ENCODE measurements at places on chromosomes 6 and 20.
A peak's percentile ranks its signal among the peaks of the same experiment; 100 is the strongest.

- DNase-seq = no peak
These were observed 4.0 kb downstream of the VARS1 start for GRCh38 chr6:31791324-31792089.

DNA sequence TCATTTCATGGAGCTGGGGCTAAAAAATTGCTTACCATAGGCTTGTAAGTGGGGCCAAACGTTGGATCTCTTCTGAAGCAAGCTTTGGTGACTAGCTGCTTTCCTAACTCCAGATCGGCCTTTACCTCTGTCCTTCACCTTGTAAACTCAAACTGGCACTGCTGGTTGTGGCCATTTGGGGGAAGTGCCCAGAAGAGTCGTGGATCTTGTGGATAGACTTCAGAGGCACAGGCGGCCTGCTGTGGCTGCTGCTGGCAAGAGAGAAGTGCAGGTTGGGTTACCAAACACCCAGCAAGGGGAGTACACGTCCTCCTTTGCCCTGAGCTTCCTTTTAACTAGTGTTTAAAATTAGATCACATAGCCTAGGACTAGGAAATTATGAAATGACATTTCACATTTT, 36.8 kb upstream of the KLHL31 start:
- no peak for DNase-seq

- peak; percentile 24 for DNase-seq
These were observed 365.6 kb downstream of the FARS2 start for GRCh38 chr6:5626727-5627426.

GRCh38 chr6:105300090-105300489, 102.8 kb downstream of the PREP start:
- no peak for DNase-seq

DNA sequence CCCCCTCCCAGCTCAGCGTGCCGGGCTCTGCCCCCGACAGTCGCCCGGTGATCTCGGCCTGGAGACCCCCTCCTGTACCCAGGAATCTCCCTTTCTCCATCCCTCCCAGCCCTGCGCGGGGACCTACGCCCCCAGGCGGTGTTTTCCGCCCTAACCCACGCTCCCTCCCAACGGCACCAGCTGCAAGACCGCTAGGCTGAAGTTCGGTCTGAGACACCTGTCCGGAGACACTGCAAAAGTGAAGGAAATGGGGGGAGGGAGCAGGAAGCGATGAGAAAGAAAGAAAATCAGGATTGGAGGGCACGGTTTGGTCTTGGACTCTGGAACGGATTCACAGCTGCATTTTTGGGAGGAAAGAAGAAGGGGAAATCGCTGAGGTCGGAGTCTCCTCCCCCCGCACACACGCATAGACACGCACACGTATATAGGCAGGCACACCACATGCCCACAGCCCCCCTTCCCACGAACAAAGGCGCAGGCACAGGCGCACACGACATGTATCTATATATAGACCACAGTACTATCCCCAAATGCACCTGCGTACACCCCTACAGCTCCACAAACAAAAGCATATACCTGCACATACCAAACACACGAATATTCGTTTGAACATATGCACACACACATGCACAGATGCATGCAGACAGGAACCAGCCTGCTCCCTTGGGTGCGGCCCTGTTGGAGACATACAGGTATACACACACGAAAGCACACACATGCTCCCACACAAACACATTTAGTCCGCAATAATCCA, 1.0 kb downstream of the SLC32A1 start:
- peak; percentile 23 for DNase-seq

- no peak for DNase-seq
These were observed 10.1 kb downstream of the HMGCLL1 start for GRCh38 chr6:55568808-55569439.

GRCh38 chr20:41412324-41413120, 45.9 kb upstream of the EMILIN3 start:
- no peak for DNase-seq

DNA sequence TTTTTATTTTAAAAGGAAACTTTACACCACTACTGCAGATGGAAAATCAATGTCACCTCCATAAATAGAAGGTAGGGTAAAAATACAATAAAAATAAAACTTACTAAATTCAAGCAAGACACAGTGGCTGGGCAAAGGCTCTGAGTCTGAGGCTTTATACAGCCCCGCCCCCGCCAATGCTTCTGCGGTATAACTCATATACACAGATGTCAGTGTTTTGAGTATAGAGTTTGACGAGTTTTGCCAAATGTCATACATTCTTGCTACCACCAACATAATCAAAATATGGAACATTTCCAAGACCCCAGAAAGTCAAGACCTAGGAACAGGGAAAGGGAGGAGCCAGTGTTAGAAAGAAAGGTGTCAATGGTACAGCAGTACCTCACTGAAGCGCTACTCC, 12.8 kb downstream of the NFATC2 start:
- peak; percentile 35 for DNase-seq

DNA sequence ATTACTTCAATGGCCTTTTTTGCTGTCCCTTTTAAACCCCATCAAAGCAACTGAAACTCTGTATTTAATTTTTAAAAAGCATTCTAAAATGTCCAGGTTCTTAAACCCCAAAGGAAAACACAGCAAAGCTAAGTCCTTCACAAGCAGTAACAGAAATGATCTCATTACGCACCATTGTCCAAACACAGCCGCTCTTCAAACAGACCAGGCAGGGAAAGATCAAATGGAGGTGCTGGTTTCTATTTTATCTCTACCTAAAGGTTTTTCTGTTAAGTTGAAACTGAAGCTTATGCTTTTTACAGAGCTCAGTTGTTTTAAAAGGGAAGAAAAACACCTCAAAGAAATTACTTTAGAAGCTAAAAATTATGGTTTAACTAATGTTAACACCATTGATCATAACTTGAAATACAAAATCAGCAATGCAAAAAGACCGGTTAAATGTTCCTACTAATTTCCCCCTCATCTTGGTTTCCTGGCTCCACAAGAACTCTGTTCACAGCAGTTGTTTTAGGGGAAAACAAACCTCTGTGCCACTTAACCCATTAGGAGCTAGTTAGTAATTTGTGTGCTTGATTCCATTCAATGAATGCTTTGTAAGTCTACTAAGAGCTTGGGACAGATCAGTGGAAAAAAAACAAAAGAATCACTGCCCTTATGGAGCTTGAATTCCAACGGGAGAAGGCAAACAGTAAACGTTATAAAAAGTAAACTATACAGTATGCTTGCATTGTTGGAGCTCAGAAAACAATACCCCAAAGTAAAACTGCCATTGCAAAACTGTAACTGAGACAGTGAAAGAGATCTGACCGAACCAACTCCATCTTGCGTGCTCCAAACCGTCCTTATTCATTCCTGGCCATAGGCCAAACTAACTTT, 87.4 kb downstream of the CD24 start:
- DNase-seq = no peak

DNA sequence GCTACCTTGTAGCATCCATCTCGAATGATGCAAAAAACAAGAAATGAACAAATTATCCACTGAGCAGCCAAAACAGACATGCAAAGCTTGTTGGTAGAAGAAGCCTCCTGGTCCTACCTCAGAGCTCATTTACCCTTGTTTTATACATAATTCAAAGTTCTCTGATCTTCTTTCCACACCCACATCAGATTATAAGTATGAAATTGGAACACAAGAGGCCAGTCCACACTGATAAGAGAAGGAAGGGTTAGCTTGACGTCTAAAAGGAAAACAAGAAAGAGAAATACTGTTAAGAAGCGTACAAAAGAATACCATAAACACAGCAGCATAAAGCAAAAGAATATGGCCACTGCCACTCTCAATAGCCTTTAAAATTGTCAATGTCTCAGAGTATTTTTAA, 49.7 kb downstream of the FAM83B start:
- DNase-seq = no peak

- DNase-seq = no peak
These were observed 219.8 kb upstream of the EPHA7 start for GRCh38 chr6:93639126-93639525.

GRCh38 chr6:26156105-26156849, 69.0 kb downstream of the HFE start:
- peak; percentile 89 for DNase-seq

DNA sequence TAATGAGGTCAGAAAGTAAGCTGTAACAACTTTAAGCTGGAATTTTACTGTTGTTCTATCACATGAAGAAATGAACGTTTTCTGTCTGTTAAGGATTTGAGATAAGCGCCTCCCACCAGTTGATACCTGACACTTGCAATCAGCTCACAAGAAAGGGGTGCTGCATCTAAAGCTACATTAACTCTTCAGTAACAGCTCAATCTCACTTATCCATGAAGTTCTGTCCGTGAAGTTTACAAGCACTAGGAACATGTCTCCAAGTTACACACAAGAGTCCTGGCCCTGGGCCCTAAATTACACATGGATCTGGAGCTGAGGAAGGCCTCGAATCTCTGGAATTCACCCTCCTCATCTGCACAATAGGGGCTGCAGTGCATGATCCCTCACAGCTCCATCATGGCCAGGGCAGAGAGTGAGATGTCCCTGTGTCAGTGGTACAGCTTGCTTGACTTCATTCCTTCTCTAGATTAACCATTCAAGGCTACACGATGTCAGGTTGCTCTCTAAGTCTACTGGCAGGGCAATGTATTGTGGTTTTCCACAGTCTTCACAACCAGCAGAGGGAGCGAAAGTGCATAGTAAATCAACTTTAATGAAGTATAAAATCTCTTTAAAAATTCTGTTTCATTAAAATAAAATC, 182.4 kb upstream of the MCHR2 start:
- DNase-seq = no peak

DNA sequence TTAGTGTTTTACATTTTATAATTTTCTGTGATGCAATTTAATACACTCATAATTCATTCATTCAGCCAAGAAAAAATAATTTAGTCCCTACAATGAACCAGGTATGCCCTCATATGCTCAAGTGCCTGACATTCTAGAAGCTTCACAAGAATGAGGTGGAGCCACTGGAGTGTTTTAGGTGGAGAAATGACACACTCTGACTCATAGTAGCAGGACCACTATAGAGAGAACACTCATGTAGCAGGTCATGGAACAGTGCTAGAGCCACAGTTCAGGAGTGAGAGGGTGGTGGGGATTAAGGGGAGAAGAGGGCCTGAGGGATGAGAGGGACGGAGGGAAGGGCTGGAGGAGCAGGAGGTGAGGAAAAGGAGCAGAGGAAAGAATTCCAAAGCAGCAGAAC, 1.4 kb upstream of the HLA-G start:
- DNase-seq = no peak

DNA sequence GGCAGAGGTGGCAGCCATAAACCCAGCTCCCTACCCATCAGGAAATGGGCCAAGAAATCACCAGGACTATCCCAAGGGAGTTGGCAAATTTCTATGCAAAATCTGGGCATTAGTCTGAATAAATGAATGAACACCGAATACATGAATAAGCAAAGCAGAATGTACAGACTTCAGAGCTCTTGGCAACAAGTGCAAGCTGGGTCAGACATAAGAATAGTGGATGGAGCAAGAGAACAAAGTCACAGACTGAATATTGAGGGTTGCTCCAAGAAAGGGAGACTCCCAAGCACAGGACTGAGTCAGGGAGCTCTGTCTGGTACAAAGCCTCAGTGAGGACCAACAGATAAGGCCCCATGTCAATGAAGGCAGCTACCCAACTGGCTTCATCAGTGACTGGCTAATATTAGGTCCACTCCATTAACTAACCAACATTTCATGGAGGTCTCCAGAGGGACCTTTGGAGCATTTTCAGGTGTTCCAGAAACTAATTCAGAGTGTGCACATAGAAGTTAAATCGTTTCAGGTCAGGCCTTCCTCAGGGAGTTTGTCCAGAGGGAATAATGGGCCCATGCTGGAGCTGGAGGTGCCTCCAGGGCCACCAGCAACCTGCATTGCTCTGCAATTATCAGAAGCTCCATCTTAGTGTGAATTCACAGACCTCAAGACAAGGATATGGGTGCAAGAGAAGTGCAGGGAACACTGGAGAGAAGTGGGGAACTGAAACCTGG, 191.5 kb upstream of the RALGAPA2 start:
- DNase-seq = no peak

GRCh38 chr6:98970469-98970868, 22.7 kb upstream of the FBXL4 start:
- DNase-seq = no peak

GRCh38 chr6:127517693-127518092, 1.4 kb downstream of the MTCL3 start:
- no peak for DNase-seq

GRCh38 chr6:159360306-159360705, 191.1 kb downstream of the FNDC1 start:
- no peak for DNase-seq

DNA sequence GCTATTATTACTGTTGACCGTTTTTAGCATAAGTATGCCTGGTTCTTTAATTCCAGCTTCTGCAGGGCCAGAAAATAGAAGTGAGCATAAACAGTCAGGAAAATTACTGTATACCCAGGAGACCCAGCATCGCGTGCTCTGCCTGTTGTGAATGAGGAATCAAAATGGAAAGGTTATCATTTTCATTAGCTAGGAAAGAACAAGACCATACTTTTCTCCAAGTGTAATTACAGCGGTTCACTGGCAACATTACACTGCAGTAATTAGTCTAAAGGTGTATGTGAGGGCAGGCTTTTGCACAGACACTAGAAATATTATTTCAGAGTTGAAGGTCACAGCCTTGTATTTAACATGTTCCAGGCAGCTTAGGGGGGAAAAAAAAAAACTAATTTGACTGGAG, 403.8 kb upstream of the SOX4 start:
- no peak for DNase-seq

DNA sequence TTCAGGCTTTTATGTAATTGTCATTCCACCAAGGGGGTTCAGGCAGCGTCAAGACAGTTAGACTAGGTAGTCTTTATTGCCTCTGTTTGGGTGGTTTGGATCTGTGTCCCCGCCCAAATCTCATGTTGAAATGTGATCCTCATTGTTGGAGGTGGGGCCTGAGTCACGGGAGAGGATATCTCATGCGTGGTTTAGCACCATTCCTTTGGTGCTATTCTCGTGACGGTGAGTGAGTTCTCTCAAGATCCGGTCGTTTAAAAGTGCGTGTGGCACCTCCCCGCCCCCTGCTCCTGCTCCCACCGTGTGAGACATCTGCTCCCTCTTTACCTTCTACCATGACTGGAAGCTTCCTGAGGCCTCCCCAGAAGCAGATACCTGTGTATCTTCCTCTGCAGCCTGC, 51.3 kb upstream of the FOXC1 start:
- DNase-seq = no peak

GRCh38 chr6:56875961-56876360, 78.9 kb upstream of the BEND6 start:
- no peak for DNase-seq

GRCh38 chr20:50844430-50845100, 49.7 kb downstream of the BCAS4 start:
- no peak for DNase-seq

GRCh38 chr6:5136851-5137250, 51.7 kb downstream of the PPP1R3G start:
- no peak for DNase-seq

DNA sequence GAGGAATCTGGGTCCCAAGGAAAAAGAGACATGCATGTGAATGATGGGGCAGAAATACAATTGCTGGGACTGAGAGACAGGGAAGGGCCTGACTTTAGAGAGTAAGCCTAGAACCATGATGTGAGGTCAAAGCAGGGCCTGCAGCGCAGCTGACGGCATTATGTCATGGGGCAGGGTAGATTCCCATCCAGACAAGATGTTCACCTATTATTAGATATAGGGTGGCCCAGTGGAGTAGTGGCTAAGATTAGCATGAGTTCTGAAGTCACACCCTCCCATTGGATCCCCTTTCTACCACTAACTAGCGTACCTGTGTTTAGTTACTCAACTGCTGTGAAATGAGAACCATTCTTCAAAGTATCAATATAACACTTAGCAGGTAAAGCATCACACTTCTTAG, 39.6 kb downstream of the NDUFAF5 start:
- DNase-seq = no peak

GRCh38 chr6:148523551-148523950, 180.9 kb downstream of the SASH1 start:
- DNase-seq = no peak
